Fibroblast of upper back skin (primary cell): ENCODE measurements at places on chromosomes 12 and 14.

- no peak for DNase-seq
Observed at GRCh38 chr14:64704743-64705380, 638 bp downstream of the PLEKHG3 start.

DNA sequence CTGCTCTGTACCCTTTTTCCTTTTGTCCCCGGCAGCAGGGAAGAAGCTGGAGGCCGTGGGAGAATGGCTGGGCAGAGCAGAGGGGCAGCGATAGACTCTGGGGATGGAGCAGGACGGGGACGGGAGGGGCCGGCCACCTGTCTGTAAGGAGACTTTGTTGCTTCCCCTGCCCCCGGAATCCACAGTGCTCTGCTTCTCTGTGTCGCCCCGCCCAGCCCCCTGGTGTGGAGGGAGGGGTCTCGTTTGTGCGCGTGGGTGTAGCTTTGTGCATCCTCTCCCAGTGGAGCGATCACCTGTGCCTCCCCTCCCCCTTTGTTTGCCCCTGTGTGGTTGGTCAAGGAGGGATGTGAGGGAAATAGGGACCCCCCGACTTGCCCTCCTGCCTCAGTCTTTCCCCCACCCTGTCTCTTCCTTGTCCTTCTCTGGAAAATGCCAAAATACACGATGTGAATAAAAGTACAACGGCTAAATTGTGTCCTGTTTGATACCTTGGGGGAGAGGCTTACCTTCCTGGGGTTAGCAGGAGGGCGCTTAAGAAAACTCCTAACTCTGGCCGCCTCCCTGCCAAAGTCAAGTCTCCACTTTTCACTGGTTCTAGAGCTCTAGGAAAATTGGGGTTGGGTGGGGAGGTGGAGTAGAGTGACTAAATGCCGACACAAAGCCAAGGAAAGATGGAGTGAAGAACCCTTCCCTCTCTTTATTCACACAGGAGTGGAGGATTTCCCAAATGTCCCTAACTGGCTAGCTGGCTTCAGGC, 990 bp upstream of the TPI1 start:
- no peak for DNase-seq

DNA sequence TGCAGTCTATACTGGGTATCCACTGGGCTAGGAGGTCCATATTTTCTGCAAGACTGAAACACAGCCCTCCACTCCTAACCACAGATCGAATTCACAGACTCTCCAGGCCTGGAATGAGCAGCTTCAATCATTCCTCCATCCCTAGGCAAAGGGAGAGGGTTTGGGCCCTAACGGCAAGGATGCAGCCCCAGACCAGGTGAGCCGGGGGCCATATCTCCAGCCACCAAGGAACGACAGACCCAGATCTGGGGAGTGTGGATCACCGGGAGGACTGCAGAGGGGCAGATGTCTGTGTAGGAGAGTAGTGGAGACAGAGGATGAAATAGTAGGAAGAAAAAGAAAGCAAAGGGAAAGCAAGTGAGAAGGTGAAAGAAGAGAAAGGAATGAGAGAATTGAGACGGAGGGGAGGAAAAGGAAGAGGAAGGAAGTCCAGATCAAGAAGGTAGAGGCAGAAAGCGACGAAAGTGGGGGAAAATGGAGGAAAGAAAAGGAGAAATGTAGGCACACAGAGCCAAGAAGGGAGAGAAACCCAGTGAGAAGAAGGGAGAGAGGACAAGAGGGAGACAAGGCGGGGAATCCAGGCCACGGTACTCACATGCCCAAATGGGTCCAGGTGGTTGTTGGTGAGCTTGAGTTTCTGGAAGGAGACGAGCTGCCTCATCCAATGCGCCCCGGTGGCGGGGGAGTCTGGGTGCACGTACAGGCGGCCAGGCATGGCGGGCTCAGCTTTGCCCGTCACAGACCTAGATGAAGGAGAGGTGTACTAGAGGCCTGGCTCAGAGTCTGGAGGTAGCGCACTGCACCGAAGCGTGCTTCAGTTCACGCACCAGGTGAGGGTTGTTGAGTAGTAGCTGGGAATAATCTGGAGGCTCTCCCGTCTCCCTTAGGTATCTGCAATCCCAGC, 7.7 kb downstream of the TBX5 start:
- DNase-seq, result no peak

GRCh38 chr14:68603533-68604360, 189.1 kb downstream of the ZFP36L1 start:
- DNase-seq, result no peak

DNA sequence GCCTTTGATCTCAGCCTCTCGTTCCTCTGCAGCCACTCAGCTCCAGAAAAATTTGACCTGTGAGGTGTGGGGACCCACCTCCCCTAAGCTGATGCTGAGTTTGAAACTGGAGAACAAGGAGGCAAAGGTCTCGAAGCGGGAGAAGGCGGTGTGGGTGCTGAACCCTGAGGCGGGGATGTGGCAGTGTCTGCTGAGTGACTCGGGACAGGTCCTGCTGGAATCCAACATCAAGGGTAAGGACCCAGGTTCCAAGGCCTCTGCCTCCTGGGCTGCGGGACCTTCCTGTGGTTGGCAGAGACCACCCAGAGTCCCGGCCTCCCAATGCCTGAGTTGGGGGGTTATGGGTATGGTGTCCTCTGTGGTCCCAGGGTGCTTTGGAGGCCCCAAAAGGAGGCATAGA, 4.5 kb upstream of the GPR162 start:
- DNase-seq, result no peak
